Suppressor macrophage (primary cell): ENCODE measurements at places on chromosomes 1 and 21.

- no peak for DNase-seq
Observed at GRCh38 chr1:37038227-37039093, 4.1 kb upstream of the GRIK3 start.

DNA sequence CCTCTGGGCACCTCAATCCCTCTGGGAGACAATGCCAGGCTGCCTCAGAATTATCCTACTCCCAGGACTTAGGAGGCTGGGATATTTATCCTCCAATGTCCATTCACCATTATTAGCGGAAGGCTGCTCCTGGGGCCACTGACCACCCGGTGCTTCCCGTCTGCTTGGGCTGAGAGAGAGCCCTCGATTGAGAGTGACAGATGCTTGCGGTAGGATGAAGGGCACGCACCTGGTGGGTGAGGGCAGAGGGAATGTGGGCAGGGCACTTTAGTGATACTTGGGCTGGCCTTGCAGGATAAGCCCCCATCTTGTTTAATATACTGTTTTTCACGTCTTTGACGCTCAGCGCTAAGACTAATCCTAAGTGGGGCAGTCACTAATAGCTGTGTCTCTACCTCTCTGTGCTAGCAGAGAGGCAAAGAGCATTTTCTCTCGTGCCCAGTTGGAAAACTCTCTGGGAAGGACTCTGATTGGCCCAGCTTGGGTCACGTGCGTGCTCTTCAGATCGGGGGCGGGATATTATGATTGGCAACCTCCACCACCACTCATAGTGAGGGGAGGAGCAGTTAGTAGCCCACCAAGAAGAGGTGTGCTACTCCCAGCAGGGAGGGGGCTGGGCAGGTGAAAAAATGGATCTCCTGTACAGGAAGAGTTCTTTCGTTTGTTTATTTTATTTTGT, 10.6 kb upstream of the PARS2 start:
- DNase-seq, result no peak

DNA sequence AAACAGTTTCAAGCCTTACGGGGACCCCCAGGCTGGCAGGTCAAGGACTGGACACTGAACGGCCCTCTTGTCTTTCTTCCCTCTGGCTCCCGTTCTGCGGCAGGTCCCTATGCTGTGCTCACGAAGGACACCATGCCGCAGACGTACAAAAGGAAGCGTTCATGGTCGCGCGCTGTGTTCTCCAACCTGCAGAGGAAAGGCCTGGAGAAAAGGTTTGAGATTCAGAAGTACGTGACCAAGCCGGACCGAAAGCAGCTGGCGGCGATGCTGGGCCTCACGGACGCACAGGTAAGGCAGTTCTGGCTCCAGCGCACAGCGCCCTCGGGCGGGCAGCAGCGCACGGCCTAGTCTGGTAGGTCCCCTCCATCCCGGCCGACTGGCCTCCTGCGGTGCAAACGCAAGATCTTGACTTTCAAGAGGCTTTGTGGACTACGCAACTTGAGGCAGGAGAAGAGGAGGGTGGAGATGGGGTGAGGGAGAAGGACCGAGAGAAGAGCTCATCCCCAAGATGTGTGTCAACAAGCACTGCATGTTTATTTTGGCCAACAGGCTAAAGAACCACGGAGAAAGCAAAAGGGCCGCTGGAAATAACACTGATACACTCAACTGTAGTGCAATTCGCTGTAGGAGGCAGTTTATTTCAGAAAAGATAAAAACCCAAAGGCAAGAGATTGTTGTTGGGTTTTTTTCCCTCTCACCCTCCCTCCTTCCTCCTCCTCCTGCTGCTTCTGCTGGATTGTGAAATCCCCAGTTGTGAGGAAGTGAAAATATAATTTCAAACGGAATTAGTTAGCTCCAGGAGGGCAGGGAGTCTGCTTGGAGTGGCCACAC, 3.0 kb downstream of the HLX start:
- DNase-seq, result peak; percentile 65

- no peak for DNase-seq
Observed at GRCh38 chr1:29785137-29785527, 548.8 kb downstream of the PTPRU start.

GRCh38 chr1:212655668-212656440, 43.8 kb downstream of the BATF3 start:
- no peak for DNase-seq

DNA sequence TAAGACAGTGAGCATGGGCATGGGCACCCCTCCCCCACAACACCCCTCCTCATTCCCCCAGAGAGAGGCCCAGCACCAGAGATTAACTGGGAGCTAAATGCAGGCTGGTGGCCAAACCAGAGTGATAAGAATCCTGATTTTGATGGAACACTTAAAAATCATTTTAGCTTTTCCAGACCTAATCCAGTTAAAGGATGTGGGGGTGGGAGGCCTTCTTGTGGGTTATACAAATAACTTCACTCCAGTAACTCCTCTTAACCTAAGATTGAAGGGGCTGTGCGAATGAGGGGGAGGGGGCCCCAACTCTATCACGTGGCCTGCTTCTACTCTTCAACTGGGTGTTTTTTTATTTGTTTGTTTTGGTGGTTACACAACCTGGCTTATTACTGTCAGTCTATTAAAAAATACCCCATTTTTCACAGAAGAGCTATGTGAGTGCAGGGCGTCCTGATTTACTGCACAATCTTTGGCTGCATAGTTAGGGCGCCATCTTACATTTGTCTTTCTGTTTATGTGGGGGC, 398.1 kb upstream of the LYPLAL1 start:
- no peak for DNase-seq

- DNase-seq, result peak; percentile 52
Observed at GRCh38 chr1:183622884-183623785, 12.4 kb downstream of the ARPC5 start.

- DNase-seq, result no peak
Observed at GRCh38 chr1:110676970-110677369, 2.2 kb upstream of the KCNA3 start.

DNA sequence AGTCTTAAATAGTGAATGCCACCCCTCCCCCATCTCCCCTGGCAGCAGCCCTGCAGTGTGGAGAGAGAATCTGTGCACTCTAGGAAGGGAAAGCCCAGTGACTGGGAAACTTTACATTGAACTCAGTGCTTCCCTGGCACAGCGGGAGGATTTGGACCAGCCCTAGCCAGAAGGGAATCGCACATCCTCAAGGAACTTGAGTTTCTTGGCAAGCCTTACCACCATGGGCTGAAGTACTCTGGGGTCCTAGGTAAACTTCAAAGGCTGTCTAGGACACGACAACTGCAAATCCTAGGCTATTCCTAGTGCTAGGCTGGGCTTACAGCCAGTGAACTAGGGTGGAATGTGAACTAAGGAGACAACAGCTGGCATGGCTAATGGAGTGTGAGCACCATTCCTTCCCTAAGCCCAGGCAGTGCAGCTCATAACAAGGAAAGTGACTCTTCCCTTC, 88.3 kb downstream of the COL24A1 start:
- no peak for DNase-seq

GRCh38 chr21:45962531-45963231, 18.9 kb upstream of the COL6A1 start:
- no peak for DNase-seq

DNA sequence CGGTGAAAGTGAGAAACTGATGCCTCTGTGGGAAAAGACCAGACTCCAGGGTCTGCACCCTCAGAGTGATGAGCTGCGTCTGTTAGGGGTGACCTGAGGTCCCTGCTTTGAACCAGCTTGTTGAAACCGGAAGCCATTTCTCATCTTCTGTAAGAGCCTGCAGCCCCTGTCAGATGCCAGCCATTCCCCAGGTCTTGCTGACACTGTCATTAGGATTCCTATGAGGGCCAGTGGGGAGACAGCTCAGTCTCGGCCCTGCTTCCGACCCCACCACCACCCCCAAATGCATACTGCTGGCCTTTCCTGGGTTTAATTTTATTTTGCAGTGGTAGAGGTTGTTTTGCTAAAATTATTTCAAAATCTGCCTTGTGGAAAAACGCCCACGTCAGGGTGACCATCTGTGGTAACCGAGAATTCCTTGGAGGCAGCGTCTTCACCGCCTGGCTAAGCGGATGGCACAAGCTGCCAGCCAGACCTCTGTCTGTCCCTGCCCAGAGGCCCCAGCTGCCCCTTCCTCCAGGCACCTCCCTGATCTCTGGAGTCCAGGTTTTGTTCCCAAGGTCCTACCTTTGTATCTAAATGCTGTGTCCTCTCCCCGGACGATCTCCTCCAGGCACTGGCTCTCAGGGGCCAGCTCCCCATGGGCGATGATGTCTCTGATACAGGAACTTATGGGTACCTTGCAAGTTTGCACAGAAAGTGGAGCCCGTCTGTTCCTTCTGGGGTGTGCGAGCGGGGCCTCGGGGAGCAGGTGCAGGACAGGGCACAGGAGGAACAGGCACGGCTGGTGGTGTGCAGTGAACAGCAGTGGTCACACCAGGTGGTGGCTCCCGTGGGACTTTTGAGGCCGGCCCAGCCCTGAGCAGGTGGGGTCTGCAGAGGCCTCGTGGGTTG, 49.9 kb downstream of the PRKCZ start:
- DNase-seq, result no peak

GRCh38 chr1:157626099-157626498, 28.2 kb upstream of the FCRL4 start:
- peak; percentile 28 for DNase-seq

- peak; percentile 51 for DNase-seq
Observed at GRCh38 chr21:36125512-36126207, 9.2 kb upstream of the CBR3 start.

GRCh38 chr1:207828485-207829158, 76.8 kb downstream of the CD46 start:
- DNase-seq, result peak; percentile 95

GRCh38 chr1:2533365-2533764, 3.3 kb upstream of the HES5 start:
- no peak for DNase-seq

DNA sequence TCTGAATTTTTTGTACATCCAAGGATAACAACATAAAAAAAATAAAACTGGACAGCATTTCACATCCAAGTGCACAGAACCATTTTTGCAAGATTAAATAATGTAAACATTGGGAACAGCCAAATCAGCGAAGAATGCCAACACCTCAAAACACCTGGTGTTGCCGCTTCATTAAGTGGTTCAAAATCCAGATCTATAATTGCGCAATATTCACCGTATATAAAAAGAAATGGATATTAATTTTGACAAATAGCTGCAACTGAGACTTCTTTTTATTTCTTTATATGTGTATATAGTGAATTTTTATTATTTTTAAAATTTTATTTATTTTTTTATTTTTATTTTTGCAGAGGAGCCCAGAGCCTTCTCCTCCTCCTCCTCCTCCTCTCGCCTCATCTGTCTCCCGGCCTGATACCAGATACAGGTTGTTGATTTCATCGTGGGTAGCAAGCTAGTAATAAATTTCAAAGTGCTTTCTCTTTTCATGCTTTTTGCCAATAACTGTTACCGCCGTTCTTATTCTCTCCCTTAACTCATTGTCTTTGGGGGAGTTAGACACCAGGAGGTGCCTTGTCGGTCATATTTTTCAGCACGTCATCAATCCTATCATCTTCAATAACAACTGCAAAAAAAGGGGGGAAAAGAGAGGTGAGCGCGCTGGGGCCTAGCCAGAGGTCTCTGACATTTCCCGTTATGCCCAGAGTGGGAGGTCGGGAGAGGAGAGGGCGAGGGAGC, 2.7 kb downstream of the CAMK2N1 start:
- no peak for DNase-seq

DNA sequence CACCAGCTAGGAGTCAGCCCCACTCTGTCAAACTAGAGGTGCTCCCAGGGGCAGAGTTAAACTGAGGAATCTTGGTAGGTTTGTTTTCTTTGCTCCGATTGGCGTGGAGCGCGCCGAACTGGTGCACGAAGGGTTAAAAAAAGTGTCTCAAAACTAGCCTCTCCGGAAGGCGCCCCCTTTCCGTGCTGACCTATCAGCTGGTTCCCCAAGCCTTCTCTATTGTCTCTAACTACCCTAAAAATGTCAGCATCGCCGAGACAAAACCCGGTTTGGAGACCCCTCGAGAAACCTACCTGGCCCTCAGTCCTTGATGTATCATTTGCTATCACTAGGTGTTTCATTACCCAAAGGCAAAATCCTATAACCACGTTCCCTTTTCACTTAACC, 2.2 kb downstream of the TGFB2 start:
- DNase-seq, result no peak

DNA sequence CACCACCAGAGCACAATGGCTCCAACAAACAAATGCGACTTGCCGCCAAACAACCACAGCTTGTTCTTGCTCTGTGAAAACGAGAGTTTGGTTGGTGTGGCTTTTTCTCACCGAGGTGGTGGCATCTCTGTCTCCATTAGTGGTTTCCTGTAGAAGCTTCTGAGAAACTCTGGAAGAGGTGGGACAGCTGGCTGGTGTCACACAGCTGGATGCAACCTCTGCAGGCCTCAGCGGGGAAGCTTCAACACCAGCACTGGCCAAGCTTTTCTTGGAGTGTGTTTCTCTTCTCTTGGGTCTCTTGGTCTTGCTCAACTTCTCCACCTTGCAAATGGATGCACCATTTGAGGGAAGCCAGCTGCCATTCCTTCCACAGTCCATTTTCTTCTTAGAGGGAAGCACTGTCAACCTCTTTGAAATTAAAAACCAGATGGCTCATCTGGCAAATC, 124.8 kb downstream of the KCNN3 start:
- no peak for DNase-seq

- no peak for DNase-seq
Observed at GRCh38 chr1:64942675-64943074, 23.7 kb downstream of the JAK1 start.

- DNase-seq, result no peak
Observed at GRCh38 chr1:51581238-51581637, 35.7 kb upstream of the OSBPL9 start.

GRCh38 chr21:42624095-42624790, 29.2 kb upstream of the PDE9A start:
- no peak for DNase-seq
